ENCODE measurements at places on chromosomes 11 and 22. TPM values are rescaled to one million over a fixed set of nuclear protein-coding genes. Genes with fewer than 3 reads are reported as not detected.

DNA sequence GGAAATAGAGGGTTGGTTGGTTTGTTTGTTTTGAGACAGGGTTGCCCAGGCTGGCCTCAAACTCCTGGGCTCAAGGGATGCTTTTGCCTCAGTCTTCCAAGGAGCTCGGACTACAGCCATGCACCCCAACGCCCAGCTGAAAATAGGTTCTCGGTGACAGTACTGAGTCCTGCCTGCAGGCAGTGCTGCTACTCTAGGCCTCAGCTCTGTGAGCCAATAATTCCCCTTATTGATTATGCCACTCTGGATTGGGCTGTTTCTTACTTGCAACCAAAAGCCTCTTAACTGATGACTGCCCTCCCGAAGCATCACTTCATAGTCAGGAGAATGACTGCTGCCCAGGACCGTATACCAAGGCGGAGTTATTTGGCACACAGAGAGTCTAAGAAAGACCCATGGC, 1.2 kb upstream of the C11orf16 start:
- no peak overlapping the region for H3K4me3 ChIP-seq
- no peak for DNase-seq
- H3K27me3 ChIP-seq: no peaks in the 10 kb centered on the region

DNA sequence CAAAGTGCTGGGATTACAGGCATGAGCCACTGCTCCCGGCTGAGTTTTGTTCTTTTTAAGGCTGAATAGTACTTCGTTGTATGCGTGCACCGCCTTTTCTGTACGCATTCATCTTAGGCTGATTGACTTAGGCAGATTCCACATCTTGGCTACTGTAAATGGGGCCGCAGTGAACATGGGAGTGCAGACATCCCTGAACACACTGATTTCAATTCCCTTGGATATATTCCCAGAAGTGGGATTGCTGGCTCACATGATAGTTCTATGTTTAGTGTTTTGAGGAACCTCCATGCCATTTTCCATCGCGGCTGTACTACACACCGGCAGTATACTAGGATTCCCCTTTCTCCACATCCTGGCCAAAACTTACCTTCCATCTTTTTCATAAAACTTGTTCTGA, 10.4 kb upstream of the ZNF74 start:
- no peaks in the 10 kb centered on the region for H3K27me3 ChIP-seq
- H3K27ac ChIP-seq: no peak overlapping the region
- H3K36me3 ChIP-seq: no peaks in the 10 kb centered on the region

- peaks cover 40% of the 10 kb centered on the region for H3K27me3 ChIP-seq
- H3K36me3 ChIP-seq: no peaks in the 10 kb centered on the region
- no peak for DNase-seq
- no peak overlapping the region for H3K4me3 ChIP-seq
- H3K4me1 ChIP-seq: no peaks in the 10 kb centered on the region
Observed at GRCh38 chr11:35464308-35464707, 45.0 kb upstream of the SLC1A2 start.

The OR4D5 gene
- total RNA-seq: not detected

Data from natural killer cell treated with Interleukin-12 subunit alpha and Interleukin-12 subunit beta and Interleukin-15 and Interleukin-18, amount 100 ng/mL, for 72 hours (primary cell).